ENCODE measurements at places on chromosomes 6 and 20.

GRCh38 chr6:35775031-35775430 lies 1.4 kb upstream of the CLPSL2 start:
- peak; percentile 93 for DNase-seq

DNA sequence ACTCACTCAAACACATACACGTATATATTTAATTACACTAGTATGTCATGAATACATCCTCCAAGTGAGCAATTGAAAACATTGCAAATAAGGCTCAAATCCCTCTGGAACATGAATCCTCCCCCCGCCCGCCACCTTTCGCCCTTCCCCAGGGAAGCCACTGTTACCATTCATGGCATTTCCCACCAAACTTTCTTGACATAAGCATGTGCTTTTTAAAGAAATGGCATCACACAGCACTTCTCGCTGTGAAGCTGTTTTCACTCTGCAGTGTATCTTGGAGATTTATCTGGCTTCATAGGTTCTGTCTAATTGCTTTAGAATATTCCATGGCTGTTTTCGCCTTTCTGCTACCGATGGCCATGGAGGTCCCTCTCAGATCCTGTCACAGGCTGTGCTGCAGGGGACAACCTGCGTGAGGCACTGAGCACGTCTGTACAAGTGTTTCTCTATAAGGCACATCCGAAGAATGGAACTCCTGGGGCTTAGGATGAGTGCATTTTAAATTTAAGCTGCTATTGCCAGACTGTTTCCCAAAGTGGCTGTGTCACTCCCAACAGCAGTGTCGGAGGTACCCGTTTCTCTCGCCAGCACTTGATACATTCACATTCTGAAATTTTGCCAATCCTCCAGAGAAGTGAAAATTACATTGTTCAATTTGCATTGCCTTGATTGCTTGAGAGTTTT lies 22.2 kb upstream of the PHACTR3 start:
- DNase-seq: no peak

DNA sequence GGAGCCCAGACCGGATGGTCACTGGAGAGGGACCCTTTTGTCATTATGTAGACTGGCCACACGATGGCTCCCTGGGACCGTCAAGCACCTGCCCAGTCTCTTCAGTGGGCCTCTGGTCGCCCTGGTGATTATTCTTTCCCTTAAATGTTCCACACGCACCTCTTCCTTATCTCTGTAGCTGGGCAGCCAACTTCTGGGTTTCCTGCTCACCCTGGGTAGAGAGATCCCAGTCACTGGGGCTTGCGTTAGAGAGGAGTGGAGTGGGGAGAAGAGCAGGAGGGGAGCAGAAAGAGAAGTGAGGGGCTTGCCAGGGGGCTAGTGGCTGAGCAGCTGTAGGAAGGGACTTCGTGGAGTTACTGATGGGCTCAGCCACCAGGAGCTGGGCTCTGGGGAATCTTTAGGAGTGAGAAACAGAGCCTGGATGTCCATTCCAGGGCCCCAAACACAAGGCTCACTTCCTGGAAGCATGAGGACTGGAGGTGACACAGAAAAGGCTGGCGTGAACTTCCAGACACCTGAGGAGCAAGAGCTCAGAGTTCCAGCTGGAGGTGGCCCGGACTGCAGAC lies 150.1 kb downstream of the DHX35 start:
- peak; percentile 90 for DNase-seq

DNA sequence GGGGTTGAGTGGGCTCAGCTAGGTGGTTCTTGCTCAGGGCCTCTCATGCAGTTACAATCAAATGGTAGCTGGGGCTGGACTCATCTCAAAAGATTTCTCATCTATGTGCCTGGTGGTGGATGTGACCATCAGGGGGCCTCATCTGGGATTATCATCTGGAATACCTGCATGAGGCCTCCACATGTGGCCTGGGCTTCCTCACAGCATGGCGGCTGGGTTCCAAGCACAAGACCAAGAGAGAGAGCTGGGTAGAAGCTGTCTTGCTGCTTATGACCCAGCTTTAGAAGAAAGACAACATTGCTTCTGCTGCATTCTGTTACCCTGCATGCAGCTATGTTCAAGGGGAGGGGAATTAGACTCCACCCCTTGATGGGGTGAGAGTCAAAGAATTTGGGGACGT lies 22.5 kb downstream of the ARHGAP40 start:
- no peak for DNase-seq

- DNase-seq: peak; percentile 16
Observed at GRCh38 chr6:138109042-138109997, 2.1 kb upstream of the PERP start.

DNA sequence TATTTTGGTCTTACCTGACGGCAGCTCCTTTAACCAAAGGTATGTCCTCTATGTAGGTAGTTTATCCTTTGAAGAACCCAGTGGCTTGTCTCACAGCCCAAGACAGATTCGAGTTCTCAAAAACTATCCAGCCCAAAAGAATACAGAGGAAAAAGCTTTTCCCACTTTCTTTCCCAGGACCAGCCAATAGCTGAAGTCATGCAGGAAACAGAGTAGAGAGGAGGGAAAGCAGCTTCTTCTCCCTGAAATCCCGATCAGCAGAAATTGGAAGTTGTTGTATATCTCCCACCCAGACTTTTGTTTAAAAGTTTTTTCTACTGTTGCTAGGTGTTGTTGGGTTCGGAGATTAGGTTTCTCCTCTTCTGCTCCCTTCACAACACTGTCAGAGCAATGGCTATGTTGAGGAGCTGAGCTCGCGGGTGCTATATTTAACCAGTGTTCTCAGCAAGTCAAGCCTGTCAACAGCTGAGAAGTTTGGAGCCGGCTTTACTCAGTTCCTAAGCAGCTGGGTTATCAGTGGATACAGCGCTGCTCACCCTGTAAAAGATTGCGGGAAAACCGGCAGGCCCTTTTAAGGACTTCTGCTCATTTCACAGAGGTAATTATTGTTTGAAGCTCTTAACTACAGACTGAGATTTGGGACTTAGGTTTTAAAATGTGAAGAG lies at the start of gene FILIP1:
FILIP1 (minus strand) TSS at position 401 of the 665 bp plus-strand sequence. CDS start 78,828 bp downstream, outside the sequence.
- DNase-seq: no peak

DNA sequence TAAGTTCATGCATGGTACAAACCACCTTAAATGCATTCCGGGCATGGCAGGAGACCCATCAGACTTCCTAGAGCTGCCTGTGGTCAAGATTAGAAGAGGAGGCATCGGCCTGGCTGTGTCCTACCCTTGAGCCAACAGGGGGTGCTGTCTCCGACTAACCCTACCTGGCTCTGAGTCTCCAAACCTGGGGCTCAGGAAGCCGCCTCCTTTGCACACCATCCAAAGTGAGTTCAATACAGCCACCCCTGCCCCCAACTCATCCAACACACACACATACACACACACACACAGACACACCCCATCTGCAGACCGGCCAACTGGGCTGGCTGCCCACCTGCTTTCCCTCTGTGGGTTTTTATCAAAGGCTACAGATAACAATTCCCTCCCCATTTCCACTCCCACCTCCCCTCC lies 77.0 kb downstream of the JPH2 start:
- DNase-seq: no peak

DNA sequence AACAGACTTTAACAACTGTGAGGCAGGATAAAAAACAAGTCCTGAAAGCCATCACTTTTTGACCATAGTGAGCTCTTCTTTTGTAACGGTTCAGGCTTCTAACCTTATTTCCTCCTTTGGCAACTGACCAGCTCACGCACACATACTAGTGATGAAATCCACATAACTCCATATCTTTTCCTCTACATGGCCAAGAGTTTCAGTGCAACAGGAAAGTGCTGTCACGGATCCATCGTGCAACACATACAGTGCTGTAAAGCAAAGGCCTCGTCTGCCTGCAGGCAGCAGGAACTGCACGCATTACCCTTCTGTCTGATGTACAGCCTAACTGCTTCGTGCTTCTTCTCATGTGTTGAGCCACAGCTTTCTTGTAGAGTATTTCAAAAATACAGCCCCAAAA lies 108.5 kb downstream of the EPM2A start:
- no peak for DNase-seq

DNA sequence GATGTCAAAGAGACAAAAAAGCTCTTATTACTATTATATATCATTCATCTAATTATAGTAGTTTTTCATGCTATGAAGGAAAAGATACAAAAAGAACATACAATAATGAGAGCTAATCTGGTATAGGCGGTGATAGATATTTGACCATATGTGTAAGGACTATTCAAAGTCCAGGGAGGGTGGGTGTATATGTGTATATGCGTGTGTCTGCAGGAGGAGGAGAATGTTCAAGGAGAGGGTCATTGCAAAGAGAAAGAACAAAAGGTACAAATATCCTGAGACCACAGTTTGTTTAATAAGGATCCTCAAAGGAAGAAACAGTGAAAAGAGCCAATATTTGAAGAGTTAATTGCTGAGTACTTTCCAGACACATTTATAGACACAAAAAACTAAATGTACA lies 1288.6 kb upstream of the CITED2 start:
- DNase-seq: no peak

GRCh38 chr20:10059006-10059405 lies 24.2 kb downstream of the ANKEF1 start:
- no peak for DNase-seq

- DNase-seq: no peak
Observed at GRCh38 chr20:35942243-35942642, 12.1 kb downstream of the SCAND1 start.

Data from T47D (cell line).